ENCODE measurements at places on chromosomes 6 and 20. TPM values are rescaled to one million over a fixed set of nuclear protein-coding genes. Genes with fewer than 3 reads are reported as not detected.

- no peak for DNase-seq
These were observed 105.4 kb downstream of the SNX5 start for GRCh38 chr20:17863209-17863576.

HCRTR2 gene
- polyA plus RNA-seq: 6.1 TPM

CDS2 gene
- polyA plus RNA-seq: 51.5 TPM

DNA sequence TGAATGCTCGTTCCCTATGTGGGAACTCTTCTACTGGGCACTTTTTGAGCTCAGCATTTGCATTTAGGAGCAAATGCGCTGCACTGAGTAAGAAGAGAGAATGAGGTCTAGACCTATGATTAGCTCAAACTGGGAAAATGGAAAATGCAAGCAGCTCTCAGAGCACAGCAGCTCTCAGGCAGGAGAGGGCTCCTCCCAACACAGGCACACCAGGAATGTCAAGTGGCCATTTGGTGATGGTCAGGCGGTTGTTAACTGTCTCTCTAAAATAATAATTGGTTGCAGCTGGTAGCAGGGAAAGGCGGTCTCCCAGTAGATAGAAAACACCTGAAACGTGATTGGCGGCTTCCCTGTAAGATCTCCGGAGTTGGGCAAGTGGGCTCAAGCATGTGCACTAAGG lies 162.0 kb upstream of the ECI2 start:
- DNase-seq: no peak

- no peak for DNase-seq
These were observed 1172.2 kb upstream of the CITED2 start for GRCh38 chr6:140546640-140547039.

DNA sequence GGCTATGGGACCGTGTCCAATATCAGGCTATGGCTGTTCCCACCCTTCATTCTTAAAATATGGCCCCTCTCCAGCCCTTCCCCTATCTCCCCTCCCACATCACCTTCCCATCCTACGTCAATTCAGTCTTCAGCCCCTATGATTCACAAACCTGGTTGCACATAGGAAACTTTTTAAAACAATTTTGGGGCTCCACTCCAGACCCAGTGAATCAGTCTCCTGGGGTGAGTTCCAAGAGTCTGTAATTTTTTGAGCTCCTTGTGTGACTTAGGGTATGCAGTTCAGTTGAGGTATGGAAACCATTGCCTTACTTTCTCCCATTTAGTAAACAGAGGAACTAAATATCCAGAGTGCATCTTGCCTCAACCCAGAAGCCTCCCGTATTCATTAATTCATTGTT lies 5.5 kb downstream of the HNF4A start:
- no peak for DNase-seq

CENPQ gene
- 12.9 TPM for polyA plus RNA-seq

DNA sequence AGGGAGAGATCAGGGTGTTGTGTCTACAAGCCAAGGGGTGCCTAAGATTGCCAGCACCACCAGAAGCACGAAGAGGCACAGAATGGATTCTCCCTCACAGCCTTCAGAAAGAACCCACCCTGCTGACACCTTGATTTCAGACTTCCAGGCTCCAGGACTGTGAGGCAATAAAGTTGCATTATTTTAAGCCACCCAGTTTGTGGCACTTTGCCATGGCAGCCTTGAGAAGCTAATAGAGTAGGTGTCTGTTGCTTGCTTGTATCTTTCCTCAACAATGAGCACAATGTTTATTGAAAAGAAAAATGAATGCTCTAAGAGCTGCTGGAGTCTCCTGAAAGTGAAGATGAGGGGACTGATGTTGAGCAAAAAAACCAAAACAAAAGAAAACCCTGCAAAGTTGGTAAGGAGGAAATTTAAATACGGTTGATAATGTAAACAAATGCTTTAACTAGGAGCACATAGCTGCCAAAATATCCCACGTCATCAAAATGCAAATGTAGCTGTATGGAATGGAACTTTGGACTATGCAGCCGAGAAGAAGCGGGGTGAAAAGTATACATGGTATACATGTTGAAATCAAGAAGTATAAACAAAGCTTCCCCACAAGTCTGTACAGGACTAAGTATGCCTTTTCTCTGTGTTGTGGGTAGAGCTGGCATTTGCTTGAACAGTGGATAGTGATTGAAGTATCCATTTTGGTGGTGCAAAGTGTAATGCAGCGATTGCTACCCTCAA lies 8.0 kb downstream of the IL20RA start:
- no peak for DNase-seq

- no peak for DNase-seq
These were observed 13.8 kb downstream of the VAPB start for GRCh38 chr20:58402827-58403226.

- DNase-seq: no peak
These were observed 45.4 kb downstream of the CDS2 start for GRCh38 chr20:5172167-5172601.
